H4 (cell line): ENCODE measurements at places on chromosomes 4 and X. TPM values are rescaled to one million over a fixed set of nuclear protein-coding genes. Genes with fewer than 3 reads are reported as not detected.

Gene IL3RA
- 0.72 and 1.1 TPM in 2 replicates for total RNA-seq

DNA sequence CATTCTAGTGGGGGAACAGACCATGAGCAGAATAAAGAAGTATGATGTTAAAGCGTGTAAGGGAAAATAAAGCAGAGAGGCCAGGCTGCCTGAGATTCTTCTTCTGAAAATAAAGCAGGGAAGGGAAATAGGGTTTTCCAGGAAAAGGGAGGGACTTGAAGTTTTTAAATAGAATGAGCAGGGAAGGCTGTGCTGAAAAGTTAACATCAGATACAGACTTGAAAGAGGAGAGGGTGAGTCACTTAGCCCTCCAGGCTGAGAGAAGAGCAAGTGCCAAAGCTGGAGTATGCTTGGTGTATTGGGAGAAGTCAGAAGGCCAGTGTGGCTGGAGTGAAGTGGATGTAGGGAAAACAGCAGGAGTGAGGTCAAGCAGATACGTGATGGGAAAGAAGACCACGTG, 10.0 kb upstream of the PLK4 start:
- peak; percentile 57 for DNase-seq

DNA sequence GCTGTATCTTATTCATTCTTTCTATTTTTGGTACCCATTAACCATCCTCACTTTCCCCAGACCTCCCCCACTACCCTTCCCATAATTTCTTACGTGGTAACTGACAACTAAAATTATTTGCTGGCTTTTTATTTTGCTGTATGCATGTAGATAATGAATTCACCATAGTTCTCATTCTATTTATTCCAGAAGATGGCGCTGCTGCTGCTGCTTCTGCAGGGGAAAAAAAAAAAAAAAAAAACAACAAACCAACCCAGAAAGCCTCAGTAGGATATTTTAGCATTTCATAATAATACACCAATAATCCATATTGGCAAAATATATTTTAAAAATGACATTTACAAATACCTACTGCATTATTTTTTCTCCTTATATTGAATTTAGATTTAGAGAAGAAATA, 416.6 kb upstream of the MAGEB18 start:
- peak; percentile 3 for DNase-seq

- no peak for DNase-seq
Measured at GRCh38 chr4:24772061-24772705, 23.2 kb upstream of the SOD3 start.

Gene PWWP3B
- 7.7 and 7.9 TPM in 2 replicates for total RNA-seq

DNA sequence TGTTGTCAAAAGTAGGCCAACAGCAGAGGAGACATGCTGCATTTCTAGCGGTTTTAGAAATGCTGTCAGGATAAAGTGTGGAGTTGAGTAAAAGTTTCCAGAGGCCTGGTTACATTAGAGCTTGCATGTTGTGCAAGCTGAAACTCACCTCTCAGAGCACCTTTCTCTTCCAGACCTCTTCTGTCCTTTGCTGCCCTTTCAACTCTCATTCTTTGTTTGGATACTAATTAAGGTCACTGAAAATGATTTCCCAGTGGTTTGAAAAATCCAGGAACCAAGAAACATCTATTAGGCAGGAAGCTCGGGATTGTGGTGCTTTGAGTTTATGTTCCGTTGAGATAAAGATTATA, 426.6 kb downstream of the MAPK10 start:
- no peak for DNase-seq

DNA sequence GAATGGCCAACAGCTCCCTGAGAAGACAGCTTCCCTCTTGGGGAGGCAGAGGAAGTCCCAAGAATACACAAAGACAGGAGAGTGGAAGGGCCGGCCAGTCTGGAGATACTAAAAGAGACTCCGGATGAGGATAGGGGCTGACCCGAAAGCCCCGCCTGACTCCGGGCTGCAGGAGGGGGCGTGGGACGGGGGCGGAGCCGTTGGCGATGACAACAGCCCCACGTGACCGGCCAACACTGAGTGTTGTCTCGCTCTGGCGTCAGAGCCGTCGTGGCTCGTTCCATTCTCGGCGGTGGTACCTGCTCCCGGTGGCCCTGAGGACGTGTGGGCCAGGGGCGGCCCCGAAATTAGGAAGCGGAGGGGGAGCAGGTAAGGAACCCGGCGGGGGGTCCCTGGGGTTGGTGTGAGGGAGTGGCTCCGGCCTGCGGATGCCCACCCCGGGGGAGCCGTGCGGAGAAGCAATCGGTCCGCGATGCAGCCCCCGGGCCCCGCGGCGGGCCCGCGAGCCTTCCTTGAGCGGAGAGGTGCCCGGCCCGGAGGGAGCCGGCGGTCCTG, at the start of gene BEX4:
Gene BEX4, plus strand, starts transcription at position 239 of the 555 bp plus-strand sequence. CDS start 1,046 bp downstream, outside the sequence.
- DNase-seq = peak; percentile 14
